NCI-H1092 (cell line): ENCODE measurements at places on chromosomes 7 and 10.
A peak's percentile ranks its signal among the peaks of the same experiment; 100 is the strongest.

GRCh38 chr7:48366096-48366495, 194.8 kb downstream of the ABCA13 start:
- no peak for DNase-seq

GRCh38 chr7:106045139-106045538, 67.0 kb downstream of the SYPL1 start:
- no peak for DNase-seq

GRCh38 chr10:101575580-101576210, 12.4 kb downstream of the POLL start:
- no peak for DNase-seq

GRCh38 chr7:139675127-139676125, 102.4 kb downstream of the HIPK2 start:
- no peak for DNase-seq

DNA sequence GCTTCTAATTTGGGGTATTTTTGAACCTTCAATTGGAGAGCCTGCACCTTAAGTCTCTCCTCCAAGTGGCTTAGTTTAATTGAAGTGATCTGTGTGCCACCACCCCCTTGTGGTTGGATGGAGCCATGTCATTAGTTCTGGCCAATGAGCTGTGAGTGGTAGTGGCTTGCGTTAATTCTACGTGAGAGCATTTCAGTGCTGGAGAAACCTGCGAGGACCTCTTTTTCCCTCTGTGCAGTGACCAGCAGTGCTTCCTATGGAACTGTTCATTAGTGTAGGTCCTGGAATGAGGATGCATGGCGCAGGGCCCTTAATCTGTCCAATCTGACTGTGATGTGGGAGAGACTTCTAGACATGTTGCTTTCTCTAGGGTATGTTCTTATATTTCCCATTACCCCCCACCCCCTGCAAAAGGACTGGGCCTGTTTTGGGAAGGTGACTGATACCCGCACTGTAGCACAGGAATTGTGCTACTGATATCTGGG, 3.8 kb downstream of the HILPDA start:
- DNase-seq, result no peak

DNA sequence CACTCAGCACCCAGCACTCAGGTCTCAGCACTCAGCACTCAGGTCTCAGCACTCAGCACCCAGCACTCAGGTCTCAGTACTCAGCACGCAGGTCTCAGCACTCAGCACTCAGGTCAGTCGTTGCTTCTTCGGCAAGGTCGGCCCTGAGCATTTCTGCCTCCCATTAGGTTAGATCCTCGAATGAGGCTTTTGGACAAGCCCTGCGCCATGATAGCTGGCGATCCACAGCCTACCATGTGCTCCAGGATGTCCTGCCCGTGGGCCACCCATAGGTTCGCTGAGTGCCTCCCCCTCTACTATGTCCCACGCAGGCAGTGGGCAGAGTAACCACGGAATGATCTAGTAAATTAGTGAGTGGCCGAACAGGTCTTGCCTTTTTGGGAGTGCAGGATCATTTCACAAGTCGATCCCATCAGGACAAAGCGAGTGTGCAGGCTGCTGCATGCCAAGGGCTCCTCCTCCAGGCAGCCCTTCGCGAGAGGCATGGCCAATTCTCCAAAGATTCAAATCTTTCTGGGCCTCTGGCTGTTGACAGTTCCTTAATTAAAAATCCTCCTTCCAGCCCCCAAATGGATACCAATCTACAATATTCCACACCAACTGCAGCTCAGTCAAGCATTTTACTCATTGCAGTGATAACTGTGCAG, 206.3 kb downstream of the ADARB2 start:
- DNase-seq, result no peak

GRCh38 chr7:131556053-131556908, at the start of gene PODXL:
TSS of gene PODXL (minus strand) at chr7:131556628. CDS start at chr7:131556359, 269 bp downstream.
- DNase-seq, result peak; percentile 26

DNA sequence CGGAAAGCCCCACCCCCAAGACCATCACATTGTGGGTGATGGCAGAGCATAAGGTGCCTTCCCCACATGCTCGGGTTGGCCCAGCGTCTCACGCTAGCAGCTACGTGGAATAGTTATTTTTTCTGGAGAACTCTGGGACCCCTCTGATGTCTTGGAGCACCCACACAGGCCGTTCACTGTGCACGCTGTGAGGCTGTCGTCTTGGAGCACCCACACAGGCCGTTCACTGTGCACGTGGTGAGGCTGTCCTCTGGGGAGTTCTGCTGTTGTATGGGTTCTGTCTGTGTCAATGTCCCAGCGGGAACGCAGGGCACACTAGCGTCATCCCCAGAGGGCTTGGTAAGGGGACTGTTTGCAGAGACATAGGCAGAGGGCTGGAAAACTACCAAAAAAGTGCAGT, 38.8 kb upstream of the FAM20C start:
- no peak for DNase-seq

- peak; percentile 63 for DNase-seq
Measured at GRCh38 chr7:95527033-95527775, 41.5 kb downstream of the ASB4 start.

DNA sequence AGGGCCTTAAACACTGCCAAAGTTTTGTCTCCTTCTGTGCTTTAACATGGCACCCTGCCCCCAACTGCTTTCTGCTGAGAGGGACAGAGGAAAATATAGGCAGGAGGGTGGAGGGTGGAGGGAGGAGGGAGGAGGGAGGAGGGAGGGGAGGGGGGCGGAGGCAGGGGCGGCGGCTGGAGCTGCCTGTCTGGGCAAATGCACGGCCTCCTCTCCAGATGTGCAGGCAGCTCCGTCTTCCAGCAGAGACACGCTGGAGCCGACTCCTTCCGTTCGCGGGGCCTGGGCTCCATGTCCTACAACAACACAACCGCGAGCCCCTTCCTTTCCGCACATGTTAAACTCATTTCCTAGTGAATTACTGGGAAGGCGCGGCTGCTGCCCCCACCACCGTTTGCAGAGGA, 14.2 kb downstream of the EBF3 start:
- DNase-seq, result no peak

DNA sequence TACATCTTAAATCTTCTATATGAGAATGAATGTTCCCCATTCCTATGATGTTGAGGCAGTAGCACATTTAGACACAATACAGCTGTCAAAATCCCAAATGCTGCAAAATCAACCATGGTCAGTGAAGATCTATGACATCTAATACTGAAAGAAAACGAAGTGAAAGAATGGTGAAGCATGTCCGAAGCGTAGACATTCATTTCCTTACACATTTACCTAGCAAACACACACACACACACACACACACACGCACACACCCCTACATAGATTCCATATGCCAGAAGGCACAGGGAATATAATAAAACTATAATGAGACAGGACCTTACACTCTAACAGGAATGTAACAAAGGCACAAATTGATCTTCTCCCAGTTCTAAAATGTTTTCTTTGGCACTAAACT, 32.5 kb downstream of the CCDC6 start:
- DNase-seq, result no peak

GRCh38 chr10:22669163-22669711, 45.1 kb downstream of the PIP4K2A start:
- no peak for DNase-seq

GRCh38 chr10:128896963-128897362, 570.1 kb upstream of the MGMT start:
- no peak for DNase-seq

DNA sequence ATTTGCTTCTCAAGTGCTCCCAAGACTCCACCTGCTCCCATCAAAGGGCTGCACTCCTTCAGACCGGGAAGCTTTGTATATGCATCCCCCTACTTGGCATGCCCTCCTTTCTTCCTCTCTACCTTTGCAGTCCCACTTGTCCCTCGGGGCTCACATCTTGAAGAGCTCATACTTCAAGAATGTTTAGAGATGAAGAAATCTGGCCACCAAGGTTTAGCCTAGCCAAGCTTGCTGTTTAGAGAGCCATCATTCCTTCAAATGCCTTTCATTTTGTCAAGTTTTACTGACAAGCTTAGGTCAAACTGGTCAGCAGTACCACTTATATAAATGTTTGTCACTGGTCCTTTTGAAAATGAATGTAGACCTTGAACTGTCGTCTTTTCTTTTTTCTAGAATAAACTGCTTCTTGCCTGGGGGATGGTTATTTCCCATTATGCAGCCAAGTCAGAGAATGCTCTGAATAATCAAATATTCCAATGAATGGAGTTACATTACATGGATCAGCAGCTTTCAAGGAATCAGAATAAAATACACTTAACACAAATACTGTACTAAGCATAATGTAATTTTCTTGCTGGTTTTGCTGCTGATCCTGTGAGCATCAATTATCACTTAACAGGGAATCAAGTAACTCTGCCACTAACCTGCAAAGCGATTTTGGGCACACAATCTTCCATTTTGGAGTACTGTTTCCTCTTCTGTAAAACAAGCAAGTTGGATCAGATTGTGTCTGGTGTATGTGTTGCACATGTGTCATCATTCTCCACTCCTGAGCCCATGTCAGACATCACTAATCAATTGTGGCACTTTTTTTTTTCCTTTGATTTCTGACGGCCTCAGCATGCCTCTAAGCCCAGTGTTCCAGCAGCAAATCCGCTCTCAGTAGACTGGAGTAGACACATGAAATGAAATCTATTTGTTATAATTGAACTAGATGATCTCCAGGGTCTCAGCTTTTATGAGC, 357.9 kb downstream of the PTEN start:
- no peak for DNase-seq

GRCh38 chr10:125156739-125157480, 3.5 kb downstream of the CTBP2 start:
- no peak for DNase-seq

DNA sequence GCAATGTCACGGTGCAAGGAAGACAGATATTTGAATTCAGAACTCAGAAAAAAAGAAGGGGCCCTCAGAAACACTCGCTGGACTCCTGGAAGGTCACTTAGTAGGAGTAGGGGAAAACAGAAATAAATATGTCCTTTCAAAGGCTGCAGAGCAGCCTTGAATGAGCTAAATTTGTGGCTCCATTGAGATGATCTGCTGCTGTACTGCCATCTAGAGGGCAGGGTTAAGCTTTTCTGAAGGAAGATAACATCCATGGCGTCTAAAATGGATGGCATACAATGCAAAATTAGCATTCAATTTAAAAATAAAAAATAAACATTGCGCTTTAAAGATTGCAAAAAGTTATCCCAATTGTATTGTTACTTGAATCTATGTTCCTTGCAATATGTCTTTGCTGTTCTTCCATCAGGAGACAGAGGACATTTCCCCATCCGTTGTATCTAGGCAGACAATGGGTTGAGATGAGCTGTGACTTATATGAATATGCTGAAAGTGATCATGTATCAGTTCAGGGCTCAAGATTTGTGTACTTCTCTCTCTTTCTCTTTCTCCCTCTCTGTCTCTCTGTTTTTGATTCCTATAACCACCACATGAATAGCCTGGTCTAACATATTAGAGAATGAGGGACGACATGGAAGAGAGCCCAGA, 642.2 kb downstream of the SH2D4B start:
- no peak for DNase-seq

GRCh38 chr7:87231711-87232110, 12.2 kb upstream of the TMEM243 start:
- peak; percentile 14 for DNase-seq

DNA sequence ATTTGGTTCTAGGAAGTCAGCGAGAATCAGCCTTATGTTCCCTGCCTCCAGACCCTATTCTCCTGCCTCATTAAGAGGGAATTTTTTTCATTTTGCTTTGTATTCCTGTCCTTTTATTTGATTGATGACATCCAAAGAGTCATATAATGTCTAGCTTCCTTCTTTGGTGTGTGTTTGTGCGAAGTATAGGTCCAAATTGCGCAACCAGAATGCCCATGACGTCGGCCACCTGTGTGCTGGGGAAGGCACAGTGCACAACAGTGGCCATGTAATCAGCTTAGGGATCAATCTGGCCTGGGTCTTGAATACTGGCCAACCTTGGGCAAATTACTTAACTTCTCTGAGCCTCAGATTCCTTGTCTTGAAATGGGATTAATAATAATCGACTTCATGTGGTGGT, 206.2 kb downstream of the VTI1A start:
- DNase-seq, result no peak

- no peak for DNase-seq
Measured at GRCh38 chr7:92464515-92464914, 13.2 kb downstream of the ERVW-1 start.

DNA sequence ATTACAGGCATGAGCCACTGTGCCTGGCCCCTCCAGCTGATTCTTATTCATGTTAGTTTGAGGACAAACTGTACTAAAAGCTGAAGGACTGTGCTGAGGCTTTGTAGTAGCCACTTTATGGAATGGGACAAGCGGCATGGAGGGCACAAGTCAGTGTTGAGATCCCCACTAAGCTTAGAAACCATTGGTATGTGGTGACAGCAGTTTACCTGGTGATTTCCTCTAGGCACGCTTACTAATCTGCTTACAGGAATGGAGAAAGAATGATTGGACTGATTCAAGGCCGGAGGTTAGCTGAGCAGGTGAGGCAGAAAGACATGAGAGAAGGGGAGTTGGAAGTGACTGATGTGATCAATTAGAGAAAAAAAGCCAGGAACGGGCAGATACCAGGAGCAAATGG, 3.7 kb downstream of the ZNF398 start:
- no peak for DNase-seq

DNA sequence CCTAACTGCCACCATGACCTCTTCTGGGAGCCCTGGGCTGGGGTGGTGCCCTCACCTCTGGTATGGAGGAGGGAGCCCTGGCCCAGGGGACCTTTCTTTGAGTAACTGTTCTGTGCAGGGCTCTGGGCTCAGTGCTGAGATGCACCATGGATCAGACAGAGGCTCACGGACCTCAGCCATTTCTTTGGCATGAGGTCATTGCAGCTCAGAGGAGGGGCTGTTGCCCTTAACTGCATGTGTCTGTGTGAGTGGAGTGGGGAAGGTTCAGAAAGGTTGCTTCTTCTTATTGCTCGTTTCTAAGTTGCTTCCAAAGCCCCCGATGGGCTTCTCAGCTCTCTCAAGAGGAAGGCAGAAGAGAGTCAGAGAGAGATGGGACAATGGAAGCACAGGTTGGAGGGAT, 233.9 kb downstream of the RPS24 start:
- no peak for DNase-seq

DNA sequence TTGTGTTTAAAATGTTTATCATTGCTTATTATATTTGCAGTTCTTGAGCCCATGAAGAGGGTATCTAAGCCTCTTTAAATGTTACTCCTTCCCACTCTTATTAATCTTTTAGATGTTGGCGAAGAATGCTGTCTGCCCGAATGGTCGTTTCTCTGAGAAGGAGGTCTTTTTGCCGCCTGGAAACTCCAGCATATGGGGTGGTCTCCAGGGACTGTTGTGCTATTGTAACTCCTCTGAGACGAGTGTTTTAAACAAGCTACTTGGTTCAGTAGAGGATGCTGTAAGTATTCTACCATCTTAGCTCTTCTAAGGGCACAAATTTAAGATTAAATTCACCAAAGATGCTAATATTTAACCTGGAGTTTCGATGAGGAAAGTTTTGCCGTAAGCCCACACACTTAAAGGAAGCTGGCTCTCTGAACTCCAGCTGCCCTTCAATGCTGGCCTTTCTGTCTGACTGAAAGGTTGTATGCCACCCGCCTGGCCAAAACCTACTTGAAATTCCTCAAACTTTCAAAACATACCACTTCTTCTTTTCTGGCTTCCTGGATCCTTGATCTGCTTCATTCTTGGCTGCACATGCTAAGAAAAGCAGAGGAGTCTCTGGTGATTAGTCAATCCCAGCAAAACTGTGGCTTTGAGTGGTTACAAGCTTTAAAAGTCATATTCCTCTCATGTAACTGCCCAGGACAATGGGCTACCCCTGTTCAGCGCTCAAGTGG, 74.7 kb downstream of the ABCA13 start:
- no peak for DNase-seq
